ENCODE measurements at places on chromosomes 1 and 21.

GRCh38 chr21:16071761-16072160, 342.0 kb downstream of the USP25 start:
- no peak for DNase-seq

- no peak for DNase-seq
Observed at GRCh38 chr1:42324398-42325013, 10.5 kb downstream of the FOXJ3 start.

DNA sequence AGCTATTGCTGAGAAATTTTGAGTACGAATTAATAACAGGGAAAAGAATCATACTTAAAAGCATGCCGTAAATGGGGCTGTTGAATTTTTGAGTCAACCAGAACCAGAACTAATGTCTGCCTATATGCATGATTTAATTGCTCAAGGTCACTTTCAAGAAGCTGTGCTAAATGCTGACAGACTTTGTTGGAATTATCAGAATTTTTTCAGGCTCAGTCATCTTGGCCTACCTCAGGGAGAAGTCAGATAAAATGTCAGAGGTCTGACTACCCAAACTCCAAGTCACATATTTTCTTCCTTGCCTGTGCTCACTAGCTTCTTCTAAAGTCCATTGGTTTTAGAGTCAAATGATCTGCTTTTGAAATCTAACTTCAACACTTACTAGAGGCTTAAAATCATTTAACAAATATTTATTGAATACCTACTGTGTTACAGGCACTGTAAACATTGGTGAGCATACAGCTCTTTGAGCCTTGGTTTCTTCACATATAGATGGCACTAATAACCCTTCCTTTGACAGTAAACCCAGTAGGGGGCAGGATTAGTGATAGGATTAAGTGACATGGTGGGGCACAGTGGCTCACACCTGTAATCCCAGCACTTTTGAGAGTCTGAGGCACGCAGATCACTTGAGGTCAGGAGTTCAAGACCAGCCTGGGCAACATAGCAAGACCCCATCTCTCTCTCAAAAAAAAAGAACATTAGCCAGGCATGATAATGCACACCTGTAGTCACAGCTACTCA, 121.2 kb upstream of the SLC44A3 start:
- no peak for DNase-seq

GRCh38 chr1:148353461-148354283, 129.4 kb downstream of the PPIAL4G start:
- DNase-seq: no peak

- DNase-seq: peak; percentile 47
Observed at GRCh38 chr1:30085811-30086770, 637.3 kb downstream of the MATN1 start.

- no peak for DNase-seq
Observed at GRCh38 chr1:216814576-216815259, 91.5 kb upstream of the ESRRG start.

- DNase-seq: no peak
Observed at GRCh38 chr1:16164213-16165072, 8.6 kb upstream of the EPHA2 start.

GRCh38 chr21:15135867-15136629, 71.2 kb upstream of the NRIP1 start:
- DNase-seq: no peak

GRCh38 chr1:59692591-59692990, 122.2 kb upstream of the HOOK1 start:
- no peak for DNase-seq

Measured in tibial artery (tissue), 4 donors.